ENCODE measurements at places on chromosomes 5 and 9.
A peak's percentile ranks its signal among the peaks of the same experiment; 100 is the strongest.

DNA sequence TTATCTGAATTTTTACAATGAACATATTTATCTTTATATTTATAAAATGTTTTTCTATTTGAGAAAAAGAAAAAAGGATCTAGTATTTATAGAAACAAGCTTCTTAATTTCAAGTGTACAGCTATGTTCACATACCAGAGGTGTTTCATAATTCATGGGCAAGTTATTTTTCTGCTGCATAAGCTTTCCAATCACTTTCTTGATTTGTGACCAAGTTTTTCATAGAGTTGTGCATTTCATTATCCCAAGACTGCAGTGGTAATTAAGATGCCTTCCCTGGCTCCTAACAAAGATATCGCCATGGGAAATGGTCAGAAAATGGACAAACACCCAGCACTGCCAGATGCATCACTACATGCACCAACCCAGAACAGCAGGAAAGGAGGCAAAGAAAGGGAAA lies 124.6 kb downstream of the GNAQ start:
- no peak for DNase-seq

DNA sequence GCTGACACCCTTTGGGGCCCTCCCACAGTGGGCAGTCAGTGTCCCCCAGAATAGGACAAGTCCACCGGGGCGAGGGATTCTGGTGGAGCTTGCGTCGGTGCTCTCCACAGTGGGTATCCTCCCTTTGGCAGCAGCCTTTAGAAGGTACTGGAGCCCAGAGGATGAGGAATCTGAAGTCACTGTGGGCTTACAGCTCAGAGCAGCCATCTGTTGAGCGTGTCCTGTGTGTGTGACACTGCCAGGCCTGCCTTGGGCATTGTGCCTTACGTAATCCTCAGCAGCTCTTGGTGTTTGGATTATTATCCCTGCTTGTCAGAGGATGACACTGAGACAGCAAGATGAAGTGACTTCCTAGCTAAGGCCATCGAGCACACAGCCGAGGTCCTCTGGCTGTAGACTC lies 12.6 kb downstream of the URM1 start:
- no peak for DNase-seq

DNA sequence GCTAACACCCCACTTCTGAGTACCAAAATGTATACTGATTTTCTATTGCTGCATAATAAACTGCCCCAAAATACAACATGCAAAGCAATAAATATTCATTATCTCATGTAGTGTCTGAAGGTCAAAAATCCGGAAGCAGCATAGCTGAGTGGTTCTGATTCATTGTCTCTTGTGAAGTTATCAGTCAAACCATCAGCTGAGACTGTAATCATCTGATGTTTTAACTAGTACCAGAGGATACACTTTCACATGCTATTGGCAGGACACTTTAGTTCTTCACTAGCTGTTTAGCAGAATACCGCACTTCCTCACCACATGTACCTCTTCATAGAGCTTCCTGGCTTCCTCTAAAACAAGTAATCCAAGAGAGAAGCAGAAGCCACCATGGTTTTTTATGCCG lies 12.7 kb upstream of the TMEM161B start:
- no peak for DNase-seq

DNA sequence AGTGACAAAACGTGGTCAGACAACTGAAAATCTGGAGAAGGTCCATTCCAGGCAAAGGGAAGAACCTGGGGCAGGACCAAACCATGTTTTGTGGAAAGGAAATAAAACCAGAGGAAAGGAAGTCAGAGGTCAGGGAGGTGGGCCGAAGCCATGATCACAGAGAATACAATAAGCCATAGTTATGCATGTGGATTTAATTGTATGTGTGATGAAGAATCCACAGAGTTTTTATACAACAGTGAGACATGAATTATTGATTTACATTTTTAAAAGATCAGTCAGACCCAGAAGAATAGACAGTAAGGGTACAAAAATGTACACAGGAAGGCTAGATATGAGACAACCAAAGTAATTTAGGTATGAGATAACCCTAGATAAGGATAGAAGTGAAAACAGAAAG lies 20.8 kb downstream of the TTC33 start:
- DNase-seq: no peak

DNA sequence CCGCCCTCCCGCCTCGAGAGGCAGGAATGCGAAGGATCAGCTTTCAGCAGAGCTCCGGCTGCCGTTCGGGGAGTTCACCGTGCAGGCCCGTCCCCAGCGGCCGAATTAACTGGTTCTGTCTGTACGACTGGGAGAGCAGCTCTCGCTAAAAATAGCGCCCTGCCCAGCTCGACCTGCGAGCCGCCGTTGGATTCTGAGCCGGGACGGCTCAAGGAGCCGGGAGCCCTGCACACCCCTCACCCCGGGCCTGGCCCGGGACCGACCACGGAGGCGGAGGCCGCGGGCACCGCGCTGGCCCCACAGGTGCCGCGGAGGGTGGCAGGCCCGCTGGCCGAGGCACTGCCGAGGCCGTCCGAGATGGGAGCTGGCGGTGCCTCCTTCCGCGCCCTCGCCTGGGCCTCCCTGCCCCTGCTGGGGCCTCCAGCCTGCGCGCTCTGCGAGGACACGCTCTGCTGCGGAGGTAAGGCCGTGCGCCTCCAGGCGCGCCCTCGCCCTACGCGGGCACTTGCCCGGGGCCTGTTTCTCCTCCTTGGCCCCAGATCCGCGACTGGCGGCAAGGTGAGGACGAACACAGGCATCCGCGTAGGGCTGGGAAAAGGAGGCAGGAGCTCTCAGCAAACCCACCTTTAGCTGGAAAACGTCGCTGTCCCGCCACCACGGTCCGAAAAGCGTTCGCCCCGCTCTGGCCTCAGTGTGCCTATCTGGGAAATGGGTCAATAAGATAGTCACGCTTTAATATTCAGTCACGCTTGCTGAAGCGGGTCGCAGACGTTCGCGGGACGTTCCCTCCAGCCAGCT lies 53.1 kb upstream of the DAB2IP start:
- DNase-seq: no peak

GRCh38 chr5:174083056-174083827 lies 37.7 kb downstream of the NSG2 start:
- DNase-seq: no peak

DNA sequence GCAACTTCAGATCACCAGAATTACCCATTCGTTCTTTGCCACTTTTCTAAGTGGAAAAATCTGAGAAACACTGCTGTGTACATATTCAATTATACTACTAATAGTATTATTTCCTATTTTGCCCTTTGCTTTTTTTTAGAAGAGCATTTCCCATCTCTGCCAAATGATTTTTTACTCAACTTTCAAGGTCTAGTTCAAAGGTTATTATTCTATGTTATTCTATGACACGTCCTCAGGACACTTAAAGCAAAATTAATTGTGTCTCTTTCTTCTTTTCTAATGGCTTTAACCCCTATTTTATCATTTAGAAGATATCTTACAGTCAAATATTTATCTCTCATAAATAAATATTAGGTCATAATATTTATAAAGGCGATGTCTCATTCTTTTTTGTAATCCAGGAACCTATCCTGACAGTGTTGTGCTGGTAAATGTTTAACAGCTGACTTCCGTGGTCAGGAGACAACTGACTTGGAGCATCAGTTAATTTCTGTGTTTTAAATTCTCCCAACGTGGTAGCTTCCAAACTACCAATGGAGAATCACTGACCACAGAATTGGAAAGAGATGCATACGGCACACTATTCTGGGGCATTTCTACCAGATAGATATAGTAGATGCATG lies 375.2 kb downstream of the ARRDC3 start:
- DNase-seq: no peak

DNA sequence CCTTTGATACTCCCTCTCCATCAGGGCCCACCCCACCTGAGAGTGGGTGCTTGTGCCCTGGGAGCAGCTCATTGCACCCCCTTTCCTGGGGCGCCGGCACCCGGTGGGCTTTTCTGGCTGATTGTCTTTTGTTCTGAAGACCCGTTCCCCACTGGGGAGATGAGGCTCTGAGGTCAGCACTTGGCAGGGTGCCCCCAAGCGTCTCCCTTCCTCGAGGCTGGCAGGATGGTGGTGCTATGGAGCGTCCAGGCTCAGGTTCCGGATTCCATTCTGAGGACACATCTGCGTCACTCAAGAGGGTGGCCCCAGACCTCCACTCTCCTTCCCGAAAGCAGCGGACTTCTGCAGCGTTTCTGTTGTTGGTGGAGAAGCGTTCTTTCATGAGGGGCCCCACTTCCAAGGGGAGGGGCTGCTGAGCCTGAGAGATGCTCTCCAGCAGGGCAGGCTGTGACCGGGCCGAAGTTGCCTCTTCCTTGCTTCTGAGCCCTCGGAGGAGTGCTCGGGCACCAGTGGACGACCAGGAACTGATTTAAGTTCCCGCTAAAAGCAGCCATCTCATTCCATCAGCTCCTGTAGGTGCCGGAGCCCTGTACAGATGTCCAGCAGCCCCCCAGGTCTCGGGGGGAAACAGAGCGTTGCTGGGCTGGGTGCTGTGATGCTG lies 42.2 kb downstream of the COL5A1 start:
- DNase-seq: no peak

DNA sequence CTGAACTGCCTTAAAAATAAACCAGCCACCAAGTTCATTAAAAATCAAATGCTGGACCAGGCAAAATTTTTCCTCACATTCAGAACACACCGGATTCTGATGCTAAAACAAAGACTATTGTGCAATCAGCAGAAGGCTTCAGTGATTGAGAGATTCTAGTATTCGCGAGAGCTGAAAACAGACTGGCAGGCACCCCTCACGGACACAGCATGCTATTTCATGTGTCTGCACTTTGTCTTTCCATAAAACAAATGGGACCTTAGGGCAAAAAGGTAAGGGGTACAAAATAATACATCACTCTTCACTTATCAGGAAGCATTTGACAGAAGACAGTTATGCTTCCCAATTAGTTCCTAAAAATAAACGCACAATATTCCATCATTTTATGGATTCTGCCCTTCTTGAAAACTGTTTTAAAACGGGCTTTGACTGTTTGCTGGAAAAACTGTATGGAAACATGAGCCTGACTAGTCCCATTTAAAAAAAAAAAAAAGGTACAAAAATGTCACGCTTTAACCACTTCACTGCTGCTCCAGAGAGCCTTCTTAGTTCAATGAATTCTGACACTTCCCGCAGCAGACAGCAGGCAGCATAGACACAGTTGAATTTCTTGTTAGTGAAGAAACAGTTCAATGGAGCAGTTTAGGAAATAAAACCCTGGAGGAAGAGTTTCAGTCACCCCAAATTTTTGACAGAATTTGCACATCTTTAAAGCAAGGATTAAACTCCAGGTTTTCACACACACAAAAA lies 99.2 kb downstream of the MED27 start:
- DNase-seq: no peak

GRCh38 chr5:132491368-132492364 lies 1.1 kb upstream of the IRF1 start:
- DNase-seq: peak; percentile 17

DNA sequence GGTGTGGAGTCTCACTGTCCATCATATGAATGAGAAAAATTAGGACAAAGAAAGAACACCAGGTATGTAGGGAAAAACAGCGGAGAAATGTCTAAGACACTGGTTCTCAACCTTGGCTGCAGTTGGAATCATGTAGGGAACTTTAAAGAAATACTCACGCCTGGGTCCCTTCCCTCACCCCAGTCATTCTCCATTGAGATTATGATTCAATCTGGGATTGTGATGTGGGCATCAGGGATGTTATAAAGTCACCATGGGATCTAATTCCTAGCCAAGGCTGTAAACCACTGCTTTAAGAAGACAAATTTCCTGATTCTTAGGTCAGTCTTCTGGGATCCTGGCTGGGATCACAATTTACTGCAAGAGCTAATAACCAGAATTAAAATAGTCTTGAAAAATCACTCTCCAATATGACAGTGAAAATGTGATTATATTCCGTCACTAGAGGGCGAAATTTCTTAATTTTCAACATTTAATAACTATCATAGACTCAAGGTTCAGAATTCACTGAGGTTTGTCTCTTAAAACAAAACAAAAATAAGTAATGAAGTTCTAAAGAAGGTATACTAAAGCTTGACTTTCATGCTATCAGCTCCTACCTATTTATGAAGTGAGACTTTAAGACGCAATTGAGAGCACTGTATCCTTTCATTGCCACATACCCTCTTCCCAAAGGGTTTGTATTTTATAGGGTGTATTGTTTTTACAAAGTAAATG lies 60.5 kb downstream of the GLDC start:
- no peak for DNase-seq

DNA sequence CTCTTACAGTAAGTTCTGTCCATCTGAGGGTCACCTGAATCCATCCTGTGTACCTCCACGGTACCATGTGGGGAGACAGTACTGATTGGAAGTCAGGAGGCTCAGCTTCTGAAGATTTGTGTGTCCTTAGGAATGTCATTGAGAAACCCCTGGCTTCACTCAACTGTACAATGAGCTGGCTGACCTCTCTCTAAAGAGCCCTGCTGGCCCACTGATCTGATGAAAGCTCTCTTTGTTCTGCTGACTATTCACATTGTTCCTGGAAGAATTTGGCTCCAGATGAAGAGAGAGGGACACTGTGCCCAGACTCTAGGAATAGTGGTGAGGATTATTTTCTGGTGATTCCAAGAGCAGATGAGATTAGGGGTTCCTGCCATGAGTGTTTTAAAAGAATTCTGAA lies 141.2 kb downstream of the LURAP1L start:
- DNase-seq: no peak

GRCh38 chr9:121199921-121200320 lies 1.7 kb downstream of the RAB14 start:
- no peak for DNase-seq

GRCh38 chr9:107502464-107502863 lies 12.9 kb upstream of the KLF4 start:
- DNase-seq: no peak

GRCh38 chr9:115057559-115057958 lies 60.4 kb downstream of the TNC start:
- DNase-seq: no peak

GRCh38 chr5:67983251-67984110 lies 232.1 kb upstream of the PIK3R1 start:
- DNase-seq: no peak

DNA sequence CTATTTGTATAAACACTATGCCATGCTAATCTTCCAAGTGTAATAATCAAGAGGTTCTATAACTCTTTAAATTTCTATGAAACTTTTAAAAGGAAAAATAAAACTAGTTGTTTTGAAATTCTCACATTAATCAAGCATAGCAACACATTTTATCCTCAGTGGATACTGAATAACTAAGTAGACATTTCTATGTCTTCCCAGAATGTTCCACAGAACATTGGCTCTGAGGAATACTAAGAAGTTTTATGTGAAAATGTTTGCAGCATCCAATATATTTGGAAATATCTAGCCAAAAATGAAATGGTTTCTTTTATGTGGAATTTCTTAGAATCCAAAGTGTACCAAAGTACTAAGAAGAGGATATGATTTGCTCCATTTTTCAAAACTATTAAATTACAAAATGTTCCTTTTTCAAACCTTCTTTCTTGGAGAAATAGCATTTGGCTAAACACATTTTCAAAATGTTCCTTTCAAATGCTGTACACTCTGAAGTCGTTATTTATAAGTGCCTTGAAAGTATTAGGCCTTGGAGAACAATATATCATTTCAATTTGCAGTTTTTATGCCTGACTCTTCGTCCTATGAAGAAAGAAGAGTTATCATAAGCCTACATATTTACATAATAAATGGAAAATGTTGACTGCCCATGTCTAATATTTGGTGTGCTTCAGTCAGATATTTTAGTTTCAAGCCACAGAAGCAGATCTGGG lies 175.6 kb upstream of the COX7C start:
- DNase-seq: no peak

All from effector CD4-positive, alpha-beta T cell (primary cell).